Activated CD4-positive, alpha-beta T cell treated with anti-CD3 and anti-CD28 coated beads, Interleukin-2, amount 50 U/mL, for 16 hours (primary cell): ENCODE measurements at places on chromosomes 1 and 21.
A peak's percentile ranks its signal among the peaks of the same experiment; 100 is the strongest.

DNA sequence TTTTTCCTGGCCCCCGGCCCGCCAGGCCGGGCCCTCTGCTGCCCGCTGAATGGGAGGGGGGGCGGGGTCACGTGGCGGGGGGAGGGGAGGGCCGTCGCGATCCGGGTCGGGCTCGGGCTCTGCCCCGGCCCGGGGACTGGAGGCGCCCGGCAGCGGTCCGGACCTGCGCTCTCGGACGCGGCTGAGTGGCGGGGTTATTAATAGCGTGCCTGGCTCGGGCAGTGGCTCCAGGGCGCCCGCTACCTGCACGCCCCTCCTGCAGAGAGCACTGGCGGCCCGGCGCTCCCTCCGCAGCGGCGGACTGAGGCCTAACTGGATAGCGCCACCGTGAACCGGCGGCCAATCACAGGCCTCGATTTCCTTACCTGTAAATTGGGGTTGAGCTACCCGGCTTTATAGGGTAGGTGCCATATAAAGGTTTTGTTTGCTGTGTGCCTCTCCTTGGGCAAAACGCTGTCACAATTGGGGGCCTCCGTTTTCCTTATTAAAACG is 28.1 kb downstream of the AHDC1 start:
- DNase-seq: no peak

- no peak for DNase-seq
Observed at GRCh38 chr1:213914392-213914791, 73.4 kb upstream of the PROX1 start.

DNA sequence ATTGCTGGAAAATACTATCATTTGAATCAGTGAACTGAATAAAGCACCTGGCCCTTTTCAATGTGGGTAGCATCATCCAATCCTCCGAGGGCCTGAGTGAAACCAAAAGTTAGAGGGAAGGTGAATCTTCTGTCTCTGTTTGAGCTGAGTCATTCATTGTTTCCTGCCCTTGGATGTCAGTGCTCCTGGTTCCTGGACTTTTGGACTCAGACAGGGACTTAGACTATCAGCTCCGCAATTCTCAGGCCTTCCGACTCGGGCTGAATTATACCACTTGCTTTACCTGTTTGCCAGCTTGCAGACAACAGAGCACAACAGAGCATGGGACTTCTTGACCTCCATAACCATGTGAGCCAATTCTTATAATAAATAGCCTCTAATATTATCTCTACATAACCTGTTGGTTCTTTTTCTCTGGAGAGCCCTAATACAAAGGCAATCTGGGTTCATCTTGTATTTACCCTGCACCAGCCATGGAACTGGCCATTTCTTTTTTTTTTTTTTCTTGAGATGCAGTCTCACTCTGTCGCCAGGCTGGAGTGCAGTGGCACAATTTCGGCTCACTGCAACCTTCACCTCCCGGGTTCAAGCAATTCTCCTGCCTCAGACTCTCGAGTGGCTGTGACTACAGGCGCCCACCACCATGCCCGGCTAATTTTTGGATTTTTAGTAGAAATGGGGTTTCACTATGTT is 19.2 kb upstream of the VASH2 start:
- peak; percentile 17 for DNase-seq

GRCh38 chr1:149995927-149996326 is 14.6 kb downstream of the OTUD7B start:
- DNase-seq: peak; percentile 42

- DNase-seq: no peak
Observed at GRCh38 chr1:81613803-81614202, 186.9 kb upstream of the ADGRL2 start.

GRCh38 chr1:100076744-100077143 is 56.0 kb downstream of the SASS6 start:
- DNase-seq: peak; percentile 29

DNA sequence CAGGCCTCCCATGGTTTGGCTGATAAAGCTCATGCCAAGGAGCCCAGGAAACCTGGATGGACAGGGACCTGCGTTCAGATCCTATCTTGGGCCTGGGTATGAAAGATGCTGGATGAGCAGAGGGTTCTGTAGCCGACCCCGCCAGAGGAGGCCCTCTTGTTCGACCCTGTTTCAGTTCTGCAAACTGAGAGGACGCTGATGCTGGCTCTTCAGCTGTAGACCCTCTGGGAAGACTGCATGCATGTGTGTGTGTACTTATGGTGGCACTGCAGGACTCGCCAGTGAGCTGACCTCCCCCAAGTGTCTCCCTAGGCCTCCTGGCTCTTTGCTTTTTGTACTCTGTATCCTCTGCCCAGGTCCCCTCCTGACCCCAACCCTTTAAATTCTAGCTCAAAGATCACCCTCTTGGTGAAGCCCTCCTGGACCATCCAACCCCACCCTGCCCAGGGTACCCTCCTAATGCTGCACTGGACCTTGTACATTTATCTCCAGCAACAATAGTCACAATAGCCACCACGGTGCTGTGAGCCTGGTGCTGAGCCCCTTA is 1.6 kb downstream of the EPS8L3 start:
- no peak for DNase-seq

GRCh38 chr1:172308142-172308541 is 112.3 kb upstream of the C1orf105 start:
- no peak for DNase-seq

DNA sequence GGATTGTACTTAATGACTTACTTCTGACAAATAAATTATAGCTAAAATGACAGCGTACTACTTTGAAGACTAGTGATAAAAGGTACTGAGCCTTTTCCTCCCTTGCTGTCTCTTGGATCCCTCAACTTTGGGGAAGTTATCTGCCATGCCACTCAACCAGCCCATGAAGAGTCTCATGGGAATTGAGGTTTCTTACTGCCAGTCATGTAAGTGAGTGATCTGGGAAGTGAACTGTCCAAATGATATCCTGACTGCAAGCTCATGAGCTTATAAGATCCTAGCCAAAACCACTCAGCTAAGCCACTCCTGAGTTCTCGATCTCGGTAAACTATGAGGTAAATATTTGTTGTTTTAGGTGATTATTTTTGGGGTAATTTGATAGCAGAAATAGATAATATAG is 247.8 kb downstream of the NCAM2 start:
- no peak for DNase-seq

- no peak for DNase-seq
Observed at GRCh38 chr1:229194096-229194495, 76.8 kb upstream of the RAB4A start.

DNA sequence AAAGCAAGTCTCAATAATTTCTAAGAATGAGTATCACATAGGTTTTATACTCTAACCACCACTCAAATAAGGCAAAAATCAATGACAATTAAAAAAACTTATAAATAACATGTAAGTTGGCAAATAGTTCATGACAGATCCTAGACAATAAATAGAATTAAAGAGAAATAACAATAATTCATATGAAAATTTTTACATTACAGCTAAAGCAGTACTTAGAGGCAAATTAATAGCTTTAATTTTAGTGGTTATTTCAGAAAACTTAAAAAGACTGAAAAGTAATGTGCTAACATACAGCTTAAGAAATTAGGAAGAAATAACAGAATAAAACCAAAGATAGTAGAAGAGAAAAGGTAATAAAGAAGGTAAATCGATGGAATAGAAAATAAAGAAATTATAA is 179.9 kb upstream of the SPAG17 start:
- no peak for DNase-seq

- DNase-seq: no peak
Observed at GRCh38 chr21:30717105-30717504, 1.5 kb downstream of the KRTAP21-3 start.

DNA sequence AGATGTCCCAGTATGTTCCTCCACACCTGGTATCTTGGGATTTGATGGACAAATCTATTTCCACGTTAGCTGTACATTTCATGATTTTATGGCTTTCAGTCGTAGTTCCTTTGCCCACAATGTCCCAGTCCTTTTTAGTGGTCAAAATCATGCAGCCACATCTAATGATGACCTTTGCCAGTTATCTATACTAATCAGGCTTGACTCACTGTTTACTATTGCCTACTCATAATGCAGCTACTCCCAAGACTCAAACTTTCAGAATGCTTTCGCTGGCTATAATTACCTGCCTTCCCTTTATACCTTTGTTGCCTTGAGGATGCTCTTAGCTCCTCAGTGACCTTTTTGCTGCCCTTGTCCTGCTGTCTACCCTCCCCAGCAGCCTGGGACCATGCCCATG is 6.4 kb downstream of the NOS1AP start:
- DNase-seq: no peak

- peak; percentile 85 for DNase-seq
Observed at GRCh38 chr1:108590957-108591356, 31.1 kb downstream of the EEIG2 start.
